ENCODE measurements at places on chromosomes 13 and 19. TPM values are rescaled to one million over a fixed set of nuclear protein-coding genes. Genes with fewer than 3 reads are reported as not detected.

FCHO1 gene
- 43.5 TPM for total RNA-seq

FFAR3 gene
- total RNA-seq: 0.73 TPM

KLK3 gene
- total RNA-seq: not detected

PCSK4 gene
- 1.8 TPM for total RNA-seq

ZNF442 gene
- total RNA-seq: 1.6 TPM

SIGLEC12 gene
- 65.1 TPM for total RNA-seq

SYNE4 gene
- 0.54 TPM for total RNA-seq

OLFM4 gene
- total RNA-seq: 1.3 TPM

Data from spleen (tissue), 13 donors.